ENCODE measurements at places on chromosomes 2 and 18. TPM values are rescaled to one million over a fixed set of nuclear protein-coding genes. Genes with fewer than 3 reads are reported as not detected.
A peak's percentile ranks its signal among the peaks of the same experiment; 100 is the strongest.

DNA sequence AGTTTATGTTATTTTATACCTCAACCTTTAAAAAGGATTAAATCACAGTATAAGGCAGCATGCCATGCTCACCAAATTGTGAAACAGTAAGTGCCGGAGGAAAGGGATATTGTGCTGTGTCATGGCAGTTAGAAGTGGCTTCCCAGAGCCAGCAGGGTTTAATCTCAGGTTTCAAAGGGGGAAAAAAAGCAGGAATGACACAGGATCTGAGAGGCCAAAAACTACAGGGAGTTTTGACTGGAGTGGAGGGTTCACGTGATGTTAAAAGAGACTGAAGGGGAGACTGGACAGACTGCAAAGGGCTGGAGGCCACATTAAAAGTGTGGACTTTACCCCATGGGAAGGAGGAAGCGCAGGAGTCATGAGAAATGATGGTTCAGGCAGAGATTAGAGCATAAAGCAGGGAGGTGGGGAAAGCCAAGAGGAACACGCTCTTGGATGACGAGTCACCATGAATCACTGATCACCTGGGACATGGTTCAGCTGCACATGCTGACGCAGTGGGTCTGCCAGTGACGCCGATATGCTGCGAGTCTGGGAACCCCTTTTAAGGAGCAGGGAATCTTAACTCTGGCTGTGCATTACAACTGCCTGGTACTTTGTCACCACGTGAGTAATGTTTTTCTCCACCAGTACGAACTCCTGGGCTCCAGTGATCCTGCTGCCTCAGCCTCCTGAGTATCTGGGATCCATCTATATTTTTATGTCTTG, 6.1 kb downstream of the CHMP1B start:
- peak; percentile 89 for DNase-seq

HOXD13 gene
- not detected for total RNA-seq

MYO5B gene
- total RNA-seq, result not detected

GRCh38 chr18:77208964-77209363, 40.7 kb upstream of the GALR1 start:
- DNase-seq, result no peak

GRCh38 chr2:10122500-10123280, at the start of gene RRM2:
Gene RRM2, plus strand, starts transcription at chr2:10122739. Its CDS starts 60 bp downstream, at chr2:10122799.
- peak; percentile 97 for DNase-seq

TMEFF2 gene
- total RNA-seq, result 46.8 TPM

LBX2 gene
- 1.0 TPM for total RNA-seq

SKOR2 gene
- not detected for total RNA-seq

GRCh38 chr2:220226076-220226475, 598.6 kb downstream of the SLC4A3 start:
- DNase-seq, result no peak

- no peak for DNase-seq
Observed at GRCh38 chr2:39099870-39100728, 20.8 kb downstream of the SOS1 start.

GRCh38 chr2:207167099-207167923, 1.6 kb upstream of the KLF7 start:
- DNase-seq, result no peak

- DNase-seq, result no peak
Observed at GRCh38 chr2:24981411-24982136, 9.8 kb upstream of the DNAJC27 start.

FHL2 gene
- total RNA-seq, result 78.7 TPM

DNA sequence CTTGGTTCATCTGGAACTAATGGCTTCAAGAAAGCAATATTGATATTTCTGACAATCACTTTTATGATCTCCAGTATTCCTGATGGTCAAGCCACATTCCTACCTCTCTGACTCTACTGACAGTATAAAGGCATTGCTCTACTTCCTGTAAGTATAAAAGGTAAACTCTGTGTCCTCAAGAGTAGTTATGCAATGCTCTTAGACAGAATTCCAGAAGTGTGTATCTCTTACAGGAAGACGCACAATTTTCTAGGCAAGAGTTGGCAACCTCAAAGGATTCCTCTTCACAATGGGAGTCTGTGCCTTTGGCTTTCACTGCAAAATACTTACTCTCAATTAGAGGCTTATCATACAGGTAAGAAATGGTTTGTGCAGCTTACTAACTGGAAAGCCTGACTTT, 100.1 kb downstream of the THADA start:
- no peak for DNase-seq

DNA sequence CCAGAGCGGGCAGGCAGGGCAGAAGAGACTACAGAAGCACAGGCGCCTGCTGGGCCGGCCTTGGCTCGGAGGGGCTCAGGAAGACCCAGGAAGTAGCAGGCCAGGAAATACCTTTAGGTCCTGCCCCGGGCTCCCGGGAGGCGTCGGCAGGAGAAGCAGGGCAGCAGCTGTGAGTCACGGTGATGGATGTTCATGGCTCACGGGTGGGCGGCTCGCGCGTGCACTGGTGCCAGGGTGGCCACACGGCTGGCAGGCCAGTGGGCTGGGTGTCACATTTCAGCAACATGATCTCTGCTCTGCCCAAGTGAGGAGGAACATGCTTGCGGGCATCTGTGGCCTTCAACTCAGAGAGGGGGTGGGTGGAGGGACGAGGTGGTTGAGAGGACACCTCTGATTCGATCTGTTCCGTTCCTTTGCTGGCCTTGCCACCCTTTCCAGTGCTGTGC, 139.3 kb downstream of the KLHL29 start:
- DNase-seq, result peak; percentile 87

MROH2A gene
- not detected for total RNA-seq

DNA sequence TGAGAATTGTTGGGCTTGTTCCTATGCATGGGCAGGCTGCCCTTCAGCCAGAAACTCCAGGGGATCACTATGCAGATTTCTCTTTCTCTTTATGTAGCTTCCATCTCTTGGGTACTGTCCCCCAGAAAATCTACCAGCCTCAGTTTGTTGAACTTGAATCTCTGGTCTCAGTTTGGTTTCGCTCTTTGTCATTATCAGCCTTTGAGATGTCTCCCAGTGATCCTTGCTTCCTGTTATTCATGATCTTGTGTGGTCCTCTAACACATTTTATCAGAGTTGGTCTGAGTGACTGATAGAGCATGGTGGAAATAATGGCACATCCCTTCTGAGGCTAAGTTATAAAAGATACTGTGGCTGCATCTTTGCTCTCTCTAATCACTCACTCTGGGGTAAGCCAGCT, 7.8 kb downstream of the TMEM87B start:
- no peak for DNase-seq

SIX3 gene
- total RNA-seq, result not detected

- DNase-seq, result no peak
Observed at GRCh38 chr2:98508709-98509066, 64.0 kb downstream of the INPP4A start.

GRCh38 chr2:39949131-39949530, 170.1 kb upstream of the THUMPD2 start:
- DNase-seq, result no peak

GRCh38 chr18:32760391-32760790, 12.4 kb downstream of the KLHL14 start:
- DNase-seq, result no peak

GRCh38 chr18:26040051-26040656, 50.3 kb downstream of the SS18 start:
- DNase-seq, result no peak

- DNase-seq, result no peak
Observed at GRCh38 chr2:223889229-223889628, 51.8 kb upstream of the AP1S3 start.

DNA sequence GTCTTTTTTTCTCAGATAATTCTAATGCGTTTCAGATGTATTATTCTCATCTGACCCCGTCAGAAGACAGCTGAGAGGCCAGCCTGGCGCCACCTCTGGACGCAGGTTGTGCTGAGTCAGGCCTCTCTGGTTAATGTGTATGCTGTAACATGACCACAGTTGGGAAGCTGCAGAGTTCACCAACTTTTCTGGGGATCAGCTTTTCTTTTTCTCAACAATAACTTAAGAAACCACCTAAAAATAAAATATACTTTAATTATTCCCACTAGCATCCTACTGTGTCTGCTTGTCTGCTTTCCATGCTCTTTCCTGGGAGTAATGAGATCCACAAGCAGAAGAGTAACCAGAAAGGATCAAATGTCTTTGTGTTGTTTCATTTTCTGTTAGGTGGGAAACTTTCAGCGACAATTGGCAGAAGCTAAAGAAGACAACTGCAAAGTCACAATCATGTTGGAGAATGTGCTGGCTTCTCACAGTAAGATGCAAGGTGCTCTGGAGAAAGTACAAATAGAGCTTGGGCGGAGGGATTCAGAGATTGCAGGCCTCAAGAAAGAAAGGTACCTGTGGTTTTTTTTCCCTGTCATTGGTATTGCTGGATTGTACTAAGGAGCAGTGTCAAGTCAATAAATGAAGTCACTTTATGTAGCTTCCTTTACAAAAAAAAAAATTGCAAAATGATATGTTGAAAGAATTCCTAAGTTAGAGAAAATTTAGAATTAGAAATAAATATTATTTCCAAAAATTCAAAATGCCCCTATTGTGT, 79.8 kb downstream of the CCDC150 start:
- no peak for DNase-seq

PLGLB1 gene
- total RNA-seq, result 3.3 TPM

GPR17 gene
- total RNA-seq, result not detected

UGT1A3 gene
- total RNA-seq, result not detected

DNA sequence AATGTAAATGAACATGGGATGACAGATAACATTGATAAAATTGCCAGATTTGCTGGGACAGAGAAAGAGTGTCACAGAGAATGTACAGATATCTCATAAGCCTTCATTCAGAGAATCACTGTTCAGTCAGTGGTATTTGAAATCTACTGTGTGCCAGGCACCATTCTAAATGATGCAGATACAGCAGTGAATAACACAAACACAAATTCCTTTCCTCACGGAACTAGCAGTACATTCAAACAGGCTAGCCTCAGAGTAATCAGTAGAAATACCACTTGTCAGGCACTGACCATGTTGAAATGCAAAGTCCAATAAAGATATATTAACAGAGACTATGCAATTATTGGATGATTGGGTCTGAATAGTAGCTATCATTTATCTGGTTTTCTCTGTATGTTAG, 211.0 kb downstream of the RDH14 start:
- DNase-seq, result no peak

ACKR3 gene
- 40.5 TPM for total RNA-seq

DNA sequence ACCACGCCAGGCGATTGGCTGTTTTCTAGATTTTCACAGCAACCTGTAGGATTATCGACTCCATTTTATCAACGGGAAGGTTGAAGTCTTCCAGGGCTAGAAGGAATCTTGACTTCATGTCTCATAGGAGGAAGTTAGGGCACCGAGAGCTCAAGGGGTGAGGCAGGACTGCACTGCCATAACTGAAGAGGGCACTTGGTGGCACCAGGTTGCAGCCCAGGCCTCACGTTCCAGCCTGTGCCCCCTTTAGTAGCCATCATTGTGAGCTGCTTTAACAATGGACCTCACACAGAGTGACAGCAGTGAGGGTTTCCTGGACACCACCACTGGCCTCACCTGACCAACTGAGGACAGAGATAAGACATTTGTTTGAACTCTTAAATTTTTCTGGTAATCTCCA, 22.9 kb upstream of the RPL37A start:
- no peak for DNase-seq

GRCh38 chr2:157185476-157186227, 71.9 kb upstream of the GALNT5 start:
- DNase-seq, result no peak

- no peak for DNase-seq
Observed at GRCh38 chr2:80324525-80324924, 20.0 kb upstream of the LRRTM1 start.

KYNU gene
- total RNA-seq, result 0.21 TPM

FAM110C gene
- not detected for total RNA-seq

COL6A3 gene
- 143 TPM for total RNA-seq

DNA sequence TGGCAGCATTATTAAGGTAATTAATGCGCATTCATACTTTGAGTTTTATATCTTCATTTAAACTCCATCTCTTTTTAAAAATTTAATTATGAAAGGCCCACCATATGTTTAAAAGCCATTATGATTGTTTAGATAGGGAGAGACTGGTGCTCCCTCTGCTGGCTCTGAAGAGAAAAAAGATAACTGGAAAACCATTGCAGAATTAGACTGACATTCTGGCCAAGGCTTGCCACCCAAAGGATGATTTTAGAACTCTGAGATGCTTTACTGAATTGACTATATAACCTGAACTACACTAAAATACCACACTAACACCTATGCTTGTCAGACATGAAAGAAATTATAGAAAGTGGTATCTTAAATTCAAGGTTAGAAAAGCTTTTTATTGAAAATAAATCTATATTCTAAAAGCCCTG, 127.6 kb upstream of the SPOPL start:
- DNase-seq, result no peak

DNA sequence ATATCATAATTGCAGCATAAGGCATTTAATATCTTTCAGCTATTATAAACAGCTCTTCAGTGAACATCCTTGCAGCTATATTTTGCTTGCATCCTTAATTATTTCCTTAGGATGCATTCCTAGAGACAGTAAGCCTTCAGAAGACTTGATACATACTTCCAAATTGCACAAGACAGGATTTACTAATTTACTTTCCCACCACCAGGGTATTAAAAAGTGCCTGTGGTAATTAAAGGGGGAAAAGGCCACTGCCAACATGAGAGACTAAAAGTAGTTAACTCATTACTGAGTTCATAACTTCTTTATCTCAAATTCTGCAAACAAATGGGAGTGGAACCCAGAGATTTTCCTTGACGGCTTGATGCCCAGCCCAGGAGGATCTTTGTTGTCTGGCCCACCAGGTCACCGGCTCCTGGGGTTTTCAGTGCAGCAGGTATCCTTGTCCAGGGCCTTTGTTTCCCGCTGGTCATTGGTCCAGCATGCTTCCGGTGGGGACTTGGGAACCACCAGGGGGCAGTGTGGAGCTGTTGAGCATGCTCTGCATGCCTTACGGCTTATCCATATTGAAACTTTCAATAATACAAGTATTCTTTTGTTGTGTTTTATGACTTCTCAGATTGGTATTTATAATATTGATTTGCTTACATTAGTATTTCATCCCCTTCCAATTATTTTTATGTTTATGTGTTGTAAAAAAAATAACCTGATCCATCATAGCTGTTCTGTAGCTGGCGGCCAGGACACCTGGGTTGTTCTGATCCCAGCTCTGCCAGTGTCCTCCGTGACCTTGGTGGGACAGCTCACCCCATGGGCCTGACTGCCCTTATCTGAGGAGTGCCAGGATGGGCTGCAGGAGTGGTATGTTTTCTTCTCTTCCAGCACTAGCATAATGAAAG, 61.4 kb downstream of the TGOLN2 start:
- no peak for DNase-seq

DNA sequence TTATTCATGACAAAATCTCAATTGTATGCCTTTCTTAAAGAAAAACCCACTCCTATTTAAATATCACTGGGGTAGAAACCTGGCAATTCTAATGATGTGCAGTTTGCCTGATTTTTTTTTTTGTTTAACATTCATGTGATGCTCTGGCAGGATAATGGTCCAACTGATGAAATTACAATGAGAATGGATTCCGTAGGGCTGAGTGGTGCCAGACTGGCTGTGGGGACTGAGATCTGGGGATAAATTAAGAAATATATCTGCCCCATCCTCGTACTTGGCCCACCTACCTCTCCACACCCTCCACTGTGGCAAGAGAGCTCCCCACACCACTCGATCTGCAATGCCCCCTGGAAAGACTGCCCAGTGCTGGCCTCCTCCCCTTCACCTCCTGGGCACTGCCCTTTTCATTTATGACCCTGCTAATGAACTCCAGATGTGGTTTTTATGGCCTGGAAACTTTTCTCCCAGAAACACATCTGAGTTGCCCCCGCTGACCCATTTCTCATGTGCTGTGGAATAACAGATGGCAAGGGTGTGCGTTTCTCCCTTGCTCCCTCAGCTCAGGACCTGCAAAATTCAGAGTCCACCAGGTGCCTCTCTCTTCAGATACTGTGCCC, 33.0 kb upstream of the RPL37A start:
- DNase-seq, result no peak

GRCh38 chr2:172790404-172790803, 54.8 kb downstream of the RAPGEF4 start:
- DNase-seq, result no peak

Measured in osteocyte (in vitro differentiated cells).